ENCODE measurements at places on chromosomes 2 and 18.

DNA sequence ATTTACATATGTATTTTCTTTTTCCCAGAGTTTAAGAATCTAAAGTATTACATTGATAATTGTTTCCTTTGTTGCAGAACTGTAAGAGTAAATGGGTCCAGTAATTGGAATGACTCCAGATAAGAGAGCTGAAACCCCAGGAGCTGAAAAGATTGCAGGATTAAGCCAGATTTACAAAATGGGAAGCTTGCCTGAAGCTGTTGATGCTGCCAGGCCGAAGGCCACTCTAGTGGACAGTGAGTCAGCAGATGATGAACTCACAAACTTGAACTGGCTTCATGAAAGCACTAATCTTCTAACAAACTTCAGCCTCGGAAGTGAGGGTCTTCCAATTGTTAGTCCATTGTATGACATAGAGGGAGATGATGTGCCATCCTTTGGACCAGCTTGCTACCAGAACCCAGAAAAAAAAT, 183.8 kb upstream of the STON1 start:
- DNase-seq, result no peak

- no peak for DNase-seq
These were observed 757.5 kb upstream of the DDX18 start for GRCh38 chr2:117057016-117057415.

GRCh38 chr2:239821694-239822075, 203.5 kb downstream of the NDUFA10 start:
- no peak for DNase-seq

DNA sequence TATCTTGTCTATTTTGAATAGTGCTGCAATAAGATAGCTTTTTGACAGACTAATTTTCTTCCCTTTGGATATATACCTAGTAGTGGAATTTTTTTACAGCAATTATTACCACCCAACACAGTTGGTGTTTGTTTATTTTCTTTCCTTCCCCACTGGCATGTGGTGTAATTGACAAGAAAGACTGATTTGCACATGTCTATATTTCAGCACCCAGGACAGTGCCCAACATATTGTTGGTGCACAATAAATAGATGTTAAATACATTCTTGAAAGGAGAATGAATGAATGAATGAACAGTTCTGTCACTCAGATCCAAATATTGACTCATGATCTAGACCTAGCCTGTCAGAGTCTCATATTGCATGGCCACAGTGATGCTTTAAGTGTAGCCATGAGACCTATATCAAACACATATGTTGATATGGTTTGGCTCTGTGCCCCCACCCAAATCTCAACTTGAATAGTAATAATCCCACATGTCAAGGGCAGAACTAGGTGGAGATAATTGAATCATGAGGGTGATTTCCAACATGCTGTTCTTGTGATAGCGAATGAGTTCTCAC, 538.2 kb downstream of the NYAP2 start:
- no peak for DNase-seq

- DNase-seq, result no peak
These were observed 9.4 kb upstream of the RAPGEF4 start for GRCh38 chr2:172726172-172726735.

DNA sequence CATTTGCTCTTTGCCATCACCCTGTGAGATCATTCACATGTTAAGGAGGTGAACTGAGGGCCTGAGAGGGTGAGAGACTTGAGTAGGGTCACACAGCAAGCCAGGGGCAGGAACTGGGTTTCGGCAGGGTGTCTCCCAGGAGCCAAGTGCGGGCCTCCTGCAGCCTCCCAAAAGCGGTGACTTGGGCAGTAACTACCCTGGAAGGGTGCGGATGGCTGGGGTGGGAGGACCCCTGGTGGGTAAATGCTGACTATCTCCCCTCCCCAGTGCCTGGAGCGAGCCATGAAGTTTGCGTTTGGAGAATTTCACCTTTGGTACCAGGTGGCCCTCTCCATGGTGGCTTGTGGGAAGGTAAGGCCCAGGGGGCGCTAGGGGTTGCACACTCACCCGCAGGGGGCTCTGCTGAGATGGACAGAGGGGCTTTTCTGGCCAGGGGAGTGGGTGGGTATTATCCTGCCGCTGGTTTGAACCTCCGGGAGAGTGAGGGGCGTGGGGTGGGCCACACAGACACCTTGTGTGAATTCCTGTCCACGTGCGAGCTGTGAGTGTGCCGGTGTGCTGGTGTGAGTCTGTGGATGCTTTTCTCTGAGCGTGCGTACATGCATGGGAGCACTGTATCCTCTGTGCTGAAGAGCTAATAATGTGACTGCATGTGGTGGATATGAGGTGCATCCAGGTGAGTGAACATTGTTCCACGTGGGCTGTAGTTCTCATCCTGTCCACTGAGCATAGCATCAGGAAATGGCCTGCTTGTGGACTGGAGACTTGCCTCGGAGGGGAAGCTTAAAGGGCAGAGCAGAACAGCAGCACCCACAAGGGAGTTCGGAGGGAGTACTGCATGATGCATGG, 91.0 kb upstream of the MCFD2 start:
- DNase-seq, result no peak
